ENCODE measurements at places on chromosomes 16 and 17.

- DNase-seq: no peak
These were observed 68.6 kb downstream of the SDK2 start for GRCh38 chr17:73575470-73576221.

- no peak for DNase-seq
These were observed 47.6 kb downstream of the HSD17B2 start for GRCh38 chr16:82082543-82083244.

GRCh38 chr16:65195998-65196397, 74.1 kb upstream of the CDH11 start:
- DNase-seq: no peak

GRCh38 chr17:58576679-58577367, 62.4 kb upstream of the MTMR4 start:
- no peak for DNase-seq

DNA sequence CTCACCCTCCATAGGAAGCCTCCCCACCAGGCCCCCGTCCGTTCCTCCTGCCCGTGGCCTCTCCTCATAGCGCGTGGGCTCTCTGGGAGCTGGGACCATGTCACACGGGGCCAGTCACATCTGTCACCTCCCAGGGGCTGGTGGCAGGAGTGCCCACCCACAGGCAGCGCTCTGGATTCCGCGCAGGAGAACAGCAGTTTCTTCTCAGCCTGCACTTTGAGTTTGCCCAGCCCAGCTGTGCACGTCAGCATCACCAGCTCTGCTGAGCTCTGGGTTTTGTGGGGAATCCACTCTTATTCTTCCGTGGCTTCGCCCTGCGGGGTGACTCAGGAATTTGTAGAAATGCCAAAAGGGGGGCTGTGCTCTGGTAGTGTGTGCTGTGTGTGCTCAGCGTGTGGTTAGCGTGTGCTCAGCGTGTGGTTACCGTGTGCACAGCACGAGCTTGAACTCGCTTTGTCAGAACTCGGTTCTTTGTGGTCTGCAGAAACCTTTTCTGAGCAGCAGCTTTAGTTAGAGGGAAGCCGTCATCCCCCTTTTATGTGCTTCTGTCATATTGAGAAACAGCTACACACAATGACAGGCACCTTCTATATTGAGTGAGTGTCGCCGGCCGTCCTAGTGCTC, 3.2 kb downstream of the ACSF3 start:
- DNase-seq: no peak

DNA sequence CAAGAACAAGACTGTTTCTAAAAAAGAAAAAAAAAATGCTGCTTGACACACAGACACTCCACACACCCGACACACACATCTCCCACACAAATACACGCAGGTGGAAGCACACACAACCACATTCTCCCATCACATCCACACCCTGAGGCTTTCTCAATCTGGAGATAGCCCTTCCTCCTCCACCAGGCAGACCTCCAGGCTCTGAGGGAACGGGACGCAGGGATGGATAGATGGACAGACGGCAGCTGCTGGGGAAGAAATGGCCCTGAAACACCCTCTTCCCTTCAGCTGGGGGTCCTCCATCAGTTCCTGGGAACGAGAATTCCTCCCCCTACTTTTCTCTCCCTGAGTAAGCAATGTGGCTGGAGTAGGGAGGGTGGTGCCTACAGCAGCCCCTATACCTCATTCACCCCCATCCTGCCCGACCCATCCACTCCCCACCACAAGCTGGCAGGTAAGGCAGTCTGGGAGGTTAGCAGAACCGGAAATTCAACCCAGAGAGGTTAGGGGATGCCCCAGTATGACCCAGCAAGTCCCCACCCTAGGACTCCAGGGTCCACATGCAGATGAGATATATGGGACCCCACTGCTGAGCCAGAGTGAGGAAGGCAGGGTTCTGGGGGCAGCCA, 4.1 kb upstream of the LITAFD start:
- no peak for DNase-seq

DNA sequence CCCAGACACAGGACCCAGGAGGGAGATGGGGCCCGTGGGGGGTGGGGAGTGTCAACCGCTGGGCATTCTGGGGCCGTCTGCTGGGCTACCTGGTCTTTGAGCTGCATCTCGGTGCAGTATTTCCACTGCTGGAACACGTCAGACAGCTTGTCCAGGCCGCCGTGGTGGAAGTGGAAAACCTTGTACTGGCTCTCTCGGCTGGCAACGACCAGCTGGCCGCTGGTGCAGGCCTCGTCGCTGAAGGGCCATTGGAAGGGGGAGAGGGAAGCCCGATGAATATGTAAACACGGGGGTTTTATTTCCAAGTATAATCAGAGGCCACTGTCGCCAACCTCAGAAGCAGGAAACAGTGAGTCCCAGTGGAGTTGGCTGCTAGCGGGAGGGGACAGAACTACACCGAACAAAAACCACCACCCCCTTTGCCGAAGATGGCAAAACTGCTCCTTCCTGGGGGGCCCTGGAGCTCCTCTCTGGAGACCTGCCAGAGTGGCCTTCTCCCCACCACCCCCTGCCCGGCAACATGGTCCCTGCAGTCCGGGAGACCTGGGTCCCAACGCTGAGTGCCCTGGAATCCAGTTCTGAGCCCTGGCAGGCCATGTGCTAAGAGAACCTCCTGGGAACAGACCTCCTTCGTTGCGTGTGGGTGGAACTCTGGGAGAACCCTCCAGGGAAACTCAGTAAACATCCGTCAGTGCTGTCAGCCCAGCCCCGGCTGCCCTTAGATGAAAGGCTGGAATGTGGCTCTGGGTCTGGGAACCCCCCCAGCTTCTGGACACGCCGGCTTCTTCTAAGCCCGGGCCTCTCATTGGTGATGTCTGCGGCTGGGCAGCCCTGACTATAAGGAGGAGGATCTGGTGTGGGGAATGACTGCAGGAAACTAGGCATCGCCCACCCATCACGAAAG, 84.1 kb downstream of the TBC1D16 start:
- peak; percentile 95 for DNase-seq

DNA sequence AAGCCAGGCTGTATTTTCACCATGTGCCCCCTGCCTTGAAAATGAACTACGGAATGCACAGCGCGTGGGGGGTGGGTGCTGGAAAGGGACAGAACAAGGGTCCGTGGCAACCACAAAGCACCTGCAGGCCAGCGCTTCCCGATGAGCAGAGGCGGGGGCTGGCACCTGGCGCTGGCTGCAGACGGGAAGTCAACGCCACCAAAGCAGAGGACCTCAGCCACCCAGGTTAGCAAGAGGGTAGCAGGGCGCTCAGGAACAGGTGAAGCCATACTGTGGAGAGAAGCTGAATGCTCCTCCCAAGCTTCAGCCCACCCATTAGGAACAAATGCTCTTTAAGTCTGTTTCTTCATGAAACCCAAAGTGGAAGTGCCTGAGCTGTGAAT, 64.7 kb downstream of the KLHDC4 start:
- DNase-seq: no peak

DNA sequence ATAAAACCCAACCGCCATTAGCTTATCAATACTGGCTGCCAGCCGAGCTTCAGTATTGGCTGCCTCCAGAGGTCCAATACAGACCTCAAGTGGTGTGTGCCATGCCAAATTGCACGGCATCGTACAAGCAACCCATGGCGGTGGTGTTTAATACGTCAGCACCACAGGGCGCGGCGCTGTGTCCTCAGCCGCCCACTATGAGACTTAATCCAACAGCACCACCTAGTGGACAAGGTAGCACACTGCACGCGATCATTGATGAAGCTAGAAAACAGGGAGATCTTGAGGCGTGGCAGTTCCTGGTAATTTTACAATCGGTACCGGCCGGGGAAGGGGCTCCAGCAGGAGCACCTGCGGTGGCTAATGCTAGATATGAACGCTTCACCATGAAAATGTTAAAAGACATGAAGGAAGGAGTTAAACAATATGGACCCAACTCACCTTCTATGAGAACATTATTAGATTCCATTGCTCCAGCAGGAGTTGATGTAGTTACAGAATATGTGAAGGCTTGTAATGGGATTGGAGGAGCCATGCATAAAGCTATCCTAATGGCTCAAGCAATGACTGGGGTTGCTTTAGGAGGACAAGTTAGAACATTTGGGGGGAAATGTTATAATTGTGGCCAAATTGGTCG, 15.4 kb downstream of the FLYWCH1 start:
- DNase-seq: peak; percentile 93

DNA sequence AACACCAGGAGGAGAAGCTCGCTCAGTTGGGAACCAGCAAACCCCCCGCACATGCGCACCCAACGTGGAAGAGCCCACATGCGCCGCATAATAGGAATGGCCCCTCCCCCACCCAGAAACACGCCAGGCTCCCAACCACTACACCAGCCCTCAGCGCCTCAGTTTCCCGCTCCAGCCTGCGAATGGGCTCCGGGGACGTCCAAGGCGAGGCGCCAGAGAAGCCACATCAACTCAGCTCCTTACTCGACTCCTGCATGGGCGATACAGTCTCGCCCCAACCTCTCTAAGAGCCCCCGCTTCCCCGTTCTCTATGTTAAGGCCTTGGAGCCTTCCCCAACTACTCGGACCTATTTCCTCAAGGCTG, 504 bp downstream of the SRSF1 start:
- peak; percentile 78 for DNase-seq

DNA sequence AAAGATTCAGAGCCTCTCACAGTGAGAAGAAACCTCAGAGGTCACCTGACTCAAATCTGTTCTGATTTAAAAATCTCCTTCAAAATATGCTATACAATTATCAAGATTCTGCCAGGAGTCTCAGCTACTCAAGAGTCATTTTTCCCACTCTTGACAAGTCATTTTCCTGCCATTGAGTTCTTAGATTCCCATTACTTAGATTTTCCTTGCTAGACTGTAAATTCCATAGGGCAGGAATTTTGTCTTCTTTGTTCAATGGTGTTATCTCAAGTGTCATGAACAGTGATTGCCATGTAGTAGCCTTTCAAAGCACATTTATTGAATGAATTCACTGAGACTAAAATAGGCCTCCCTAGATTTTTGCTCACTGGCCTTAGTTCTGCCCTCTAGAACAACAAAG, 95.9 kb downstream of the PCTP start:
- DNase-seq: no peak

DNA sequence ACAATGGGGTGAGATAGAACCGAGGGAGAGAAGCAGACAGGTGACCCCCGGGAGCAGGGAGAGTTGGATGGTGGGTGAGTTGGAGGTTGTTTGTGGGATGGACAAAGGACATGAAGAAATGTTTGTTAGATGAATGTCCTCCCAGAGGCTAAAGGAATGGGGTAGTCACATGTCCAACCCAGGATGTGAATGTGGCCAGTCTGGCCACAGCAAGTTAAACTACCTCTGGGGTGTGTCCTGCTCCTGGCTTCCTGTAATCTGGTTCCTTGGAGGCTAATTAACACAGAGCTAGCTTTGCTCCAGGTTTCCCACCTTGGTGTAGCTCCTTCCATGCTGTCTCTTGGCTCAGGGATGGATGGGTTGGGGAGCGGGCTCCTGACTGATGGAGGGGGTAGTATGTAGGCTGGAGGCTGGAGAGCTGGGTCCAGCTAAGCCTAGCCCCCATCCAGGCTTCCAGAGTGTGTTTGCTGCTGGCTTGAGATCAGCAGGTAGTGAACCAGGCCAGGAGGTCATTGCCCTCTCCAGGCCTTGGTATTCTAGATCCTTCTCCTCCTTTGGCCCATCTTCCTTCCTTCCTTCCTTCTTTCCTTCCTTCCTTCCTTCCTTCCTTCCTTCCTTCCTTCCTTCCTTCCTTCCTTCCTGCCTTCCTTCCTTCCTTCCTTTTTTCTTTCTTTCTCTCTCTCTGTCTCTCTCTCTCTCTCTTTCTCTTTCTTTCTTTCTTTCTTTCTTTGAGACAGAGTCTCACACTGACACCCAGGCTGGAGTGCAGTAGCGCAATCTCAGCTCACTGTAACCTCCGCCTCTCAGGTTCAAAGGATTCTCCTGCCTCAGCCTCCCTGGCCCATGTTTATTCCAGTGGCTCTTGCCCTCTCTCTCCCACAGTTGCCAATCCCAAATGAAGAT, 28.0 kb upstream of the UBE2G1 start:
- peak; percentile 74 for DNase-seq
